ENCODE measurements at places on chromosomes 13 and 19. TPM values are rescaled to one million over a fixed set of nuclear protein-coding genes. Genes with fewer than 3 reads are reported as not detected.

The LMTK3 gene
- total RNA-seq = 0.04 TPM

The DOCK9 gene
- total RNA-seq = 310 TPM

The ABHD17A gene
- total RNA-seq = 128 TPM

The CCDC194 gene
- 0.63 TPM for total RNA-seq

The CATSPERD gene
- not detected for total RNA-seq

The SLC25A41 gene
- 0.07 TPM for total RNA-seq

The LYL1 gene
- 45.2 TPM for total RNA-seq

The LRRC8E gene
- 2.0 TPM for total RNA-seq

The EGLN2 gene
- 150 TPM for total RNA-seq

The NCR1 gene
- not detected for total RNA-seq

The LRRC63 gene
- total RNA-seq = 0.07 TPM

The CIC gene
- 16.1 TPM for total RNA-seq

The PSPN gene
- 0.73 TPM for total RNA-seq

The SLC10A2 gene
- not detected for total RNA-seq

The ZNF491 gene
- 0.86 TPM for total RNA-seq

The DIRAS1 gene
- total RNA-seq = under 0.01 TPM

The MAP4K1 gene
- 0.21 TPM for total RNA-seq

The EDDM13 gene
- 0.46 TPM for total RNA-seq

The KCNJ14 gene
- total RNA-seq = 0.39 TPM

The DMKN gene
- total RNA-seq = not detected

The WDR87 gene
- not detected for total RNA-seq

The EDNRB gene
- total RNA-seq = 4.0 TPM

The TNFRSF19 gene
- 0.07 TPM for total RNA-seq

The ZNF20 gene
- total RNA-seq = 2.7 TPM

The PPFIA3 gene
- total RNA-seq = 3.0 TPM
